ENCODE measurements at places on chromosomes 12 and 14.
A peak's percentile ranks its signal among the peaks of the same experiment; 100 is the strongest.

GRCh38 chr12:131090274-131091210 lies 136.8 kb downstream of the ADGRD1 start:
- DNase-seq, result no peak

- DNase-seq, result no peak
These were observed 134.9 kb downstream of the SLC5A8 start for GRCh38 chr12:101074940-101075680.

- peak; percentile 31 for DNase-seq
These were observed 16.4 kb upstream of the NUDT4 start for GRCh38 chr12:93361151-93361919.

GRCh38 chr12:110246636-110247339 lies 34.3 kb upstream of the ATP2A2 start:
- DNase-seq, result no peak

DNA sequence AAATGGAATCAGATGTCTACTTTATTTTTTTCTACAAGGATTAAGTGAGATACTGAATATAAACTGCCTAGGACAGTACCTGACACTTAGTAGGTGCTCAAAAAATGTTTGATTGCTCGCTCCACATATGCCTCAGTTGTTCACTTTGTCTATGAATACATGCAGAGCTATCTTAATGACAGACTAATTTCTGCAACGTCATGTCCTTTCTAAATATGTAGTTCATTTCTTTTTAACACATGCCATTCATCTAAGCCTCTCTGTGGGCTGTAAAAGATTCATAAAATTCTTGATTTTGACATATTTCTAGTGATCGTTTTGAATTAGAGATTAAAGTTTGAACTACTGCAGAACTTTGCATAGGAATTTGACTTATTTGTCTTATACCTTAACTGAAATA lies 176.3 kb upstream of the STXBP6 start:
- DNase-seq, result no peak

DNA sequence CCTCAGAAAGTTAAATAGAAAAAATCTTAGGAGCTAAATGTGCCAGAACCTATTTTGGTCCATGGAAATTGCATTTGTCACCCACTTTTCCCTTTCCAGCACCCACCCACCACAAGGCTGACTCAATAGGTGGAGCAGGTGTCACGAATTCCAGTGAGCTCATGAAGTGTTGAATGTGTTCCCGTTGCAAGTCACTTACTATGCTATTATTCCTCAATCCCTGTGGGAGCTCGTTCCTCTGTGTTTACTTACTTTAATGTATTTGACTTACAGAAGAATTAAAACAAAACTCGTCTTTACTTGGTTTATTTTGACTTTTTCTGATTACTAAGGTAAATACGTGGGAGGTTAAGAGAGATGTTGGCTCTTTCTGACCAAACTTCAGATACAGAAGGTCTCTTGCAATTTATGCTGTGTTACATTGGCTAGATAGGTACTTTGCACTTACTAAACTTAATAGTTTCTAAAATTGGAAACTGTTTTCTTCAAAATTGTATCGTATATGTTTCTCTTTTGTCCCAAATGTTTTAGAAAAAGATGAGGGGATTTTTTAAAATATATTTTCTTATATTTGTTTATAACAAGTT lies 269.4 kb upstream of the NOVA1 start:
- no peak for DNase-seq

GRCh38 chr12:19647806-19648556 lies 208.7 kb downstream of the AEBP2 start:
- no peak for DNase-seq

DNA sequence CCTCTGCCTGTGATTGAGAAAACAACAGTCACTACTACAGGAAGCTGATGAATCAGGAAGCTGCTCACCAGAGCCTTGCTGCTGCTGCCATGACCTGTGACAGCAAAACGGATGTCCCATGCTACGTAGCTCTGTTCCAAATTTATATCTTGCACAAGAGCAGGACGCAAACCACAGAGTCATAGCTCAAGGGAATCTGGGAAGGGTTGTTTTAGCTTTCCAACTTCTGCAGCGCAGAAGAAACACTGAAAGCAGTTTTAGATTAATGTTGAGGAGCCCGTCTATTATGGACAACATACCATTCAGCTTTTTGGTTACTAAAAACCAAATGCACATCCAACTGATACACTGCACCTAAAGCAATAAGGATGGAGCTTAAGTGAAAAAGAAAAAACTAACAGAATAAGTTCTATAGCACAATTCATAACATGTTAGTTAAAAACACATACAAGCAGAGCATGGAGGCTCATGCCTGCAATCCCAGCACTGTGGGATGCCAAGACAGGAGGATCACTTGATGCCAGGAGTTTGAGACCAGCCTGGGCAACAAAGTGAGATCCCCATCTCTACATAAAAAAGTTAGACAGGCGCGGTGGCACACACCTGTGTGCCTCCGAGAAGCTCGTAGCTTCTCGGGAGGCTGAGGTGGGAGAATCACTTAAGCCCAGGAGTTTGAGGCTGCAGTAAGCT lies 1.7 kb upstream of the ANKRD33 start:
- no peak for DNase-seq

DNA sequence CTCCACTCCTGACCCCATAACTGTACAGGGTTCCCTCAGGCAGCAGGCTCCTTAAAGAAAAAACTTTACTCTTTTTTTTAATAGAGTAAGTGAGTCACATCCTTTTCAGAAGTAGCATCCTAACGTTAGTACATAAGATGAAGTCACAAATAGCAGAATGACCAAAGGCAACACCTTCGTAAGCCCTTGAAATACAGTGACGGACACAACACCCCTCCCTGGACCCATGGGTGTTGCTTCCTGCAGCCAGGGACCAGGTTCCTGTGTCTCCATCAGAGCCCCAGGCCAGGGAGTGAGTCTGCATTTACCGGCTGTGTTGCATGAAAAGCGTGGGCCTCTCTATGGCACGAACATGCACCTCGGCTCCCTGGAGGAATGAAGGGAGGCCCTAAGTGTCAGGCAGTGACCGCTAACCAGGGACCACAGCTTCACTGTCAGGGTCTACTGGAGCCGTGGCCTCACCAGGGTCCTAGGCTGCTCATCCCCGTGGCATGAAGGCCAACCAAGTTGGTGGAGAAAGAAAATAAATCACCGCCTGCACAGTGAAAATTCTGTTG lies 340.0 kb upstream of the SFSWAP start:
- DNase-seq, result no peak
